ENCODE measurements at places on chromosomes 12 and 14. TPM values are rescaled to one million over a fixed set of nuclear protein-coding genes. Genes with fewer than 3 reads are reported as not detected.
A peak's percentile ranks its signal among the peaks of the same experiment; 100 is the strongest.

GRCh38 chr14:68011406-68012028 is 191.9 kb downstream of the RAD51B start:
- peak; percentile 87 for DNase-seq
- no peaks in the 10 kb centered on the region for H3K27me3 ChIP-seq
- peaks cover 5% of the 10 kb centered on the region for H3K4me1 ChIP-seq
- no peaks in the 10 kb centered on the region for H3K36me3 ChIP-seq
- no peak overlapping the region for H3K27ac ChIP-seq
- H3K4me3 ChIP-seq = no peak overlapping the region

Gene P2RX4
- 13.6 TPM for polyA plus RNA-seq

Gene REP15
- polyA plus RNA-seq = 0.48 TPM

DNA sequence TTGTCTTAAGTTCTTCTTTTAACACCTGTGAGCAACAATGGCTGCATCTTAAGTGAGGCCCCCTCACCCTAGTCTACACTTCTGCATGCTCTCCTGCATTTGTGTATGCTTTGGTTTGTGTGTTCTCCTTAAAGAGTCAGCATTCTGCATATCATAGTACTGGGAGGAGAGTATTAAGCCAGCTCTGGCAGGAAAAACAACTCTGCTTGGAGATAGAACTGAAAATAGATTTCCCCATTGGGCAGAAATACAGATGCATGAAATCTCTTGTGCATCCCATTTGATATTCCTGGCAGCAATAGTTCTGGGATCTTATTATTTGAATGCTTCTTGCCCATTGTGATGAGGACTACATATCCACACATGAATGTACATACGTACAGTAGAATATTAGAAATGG is 70.6 kb upstream of the PRICKLE1 start:
- no peak for DNase-seq
- no peak overlapping the region for H3K4me3 ChIP-seq
- H3K27me3 ChIP-seq = no peaks in the 10 kb centered on the region
- H3K4me1 ChIP-seq = no peaks in the 10 kb centered on the region
- H3K36me3 ChIP-seq = no peaks in the 10 kb centered on the region
- no peak overlapping the region for H3K27ac ChIP-seq

DNA sequence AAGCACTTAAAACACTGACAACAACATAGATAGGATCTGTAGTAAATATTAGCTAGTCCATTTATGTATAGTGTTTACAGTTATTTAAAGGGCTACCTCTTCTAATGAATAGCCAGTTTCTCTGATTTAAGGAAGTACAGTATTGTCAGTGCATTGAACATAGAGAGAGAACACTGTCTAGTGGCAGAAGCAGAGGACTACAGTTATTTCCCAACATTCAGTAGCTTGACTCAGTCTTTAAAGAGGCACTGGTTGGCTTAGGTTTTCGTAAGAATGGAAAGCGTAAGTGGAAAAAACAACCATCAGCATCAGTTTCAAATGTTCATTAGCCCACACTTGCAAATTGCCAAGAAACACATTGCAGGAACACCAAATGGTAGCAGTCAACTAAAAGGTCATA is 125.0 kb upstream of the HMGA2 start:
- no peak overlapping the region for H3K27ac ChIP-seq
- no peaks in the 10 kb centered on the region for H3K27me3 ChIP-seq
- H3K36me3 ChIP-seq = no peaks in the 10 kb centered on the region
- peaks cover 7% of the 10 kb centered on the region for H3K4me1 ChIP-seq

Gene SOCS2
- 13.5 TPM for polyA plus RNA-seq

Gene KRT73
- polyA plus RNA-seq = not detected

DNA sequence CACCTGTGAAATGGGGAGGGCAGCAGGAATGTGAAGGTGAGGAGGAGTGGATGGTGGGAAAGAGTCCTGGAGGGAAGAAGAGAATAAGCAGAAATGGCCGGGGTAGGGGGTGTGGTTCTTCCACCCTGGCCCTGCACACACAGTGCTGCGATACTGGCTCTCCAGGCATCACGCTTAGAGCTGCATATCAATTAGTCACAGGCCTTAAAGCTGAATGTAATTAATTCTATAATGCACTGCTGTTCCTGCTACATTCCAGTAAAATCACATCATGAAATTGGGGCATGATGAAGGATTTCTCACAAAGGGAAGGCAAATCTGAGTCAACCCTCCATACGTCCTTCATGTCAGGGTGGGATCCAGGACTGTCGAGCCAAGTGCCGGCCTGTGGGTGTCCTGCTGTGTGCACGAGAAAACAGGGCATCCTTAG is 566.1 kb downstream of the BCL11B start:
- H3K4me3 ChIP-seq = no peak overlapping the region
- H3K27ac ChIP-seq = no peak overlapping the region
- no peaks in the 10 kb centered on the region for H3K36me3 ChIP-seq
- DNase-seq = no peak
- no peaks in the 10 kb centered on the region for H3K27me3 ChIP-seq
- no peaks in the 10 kb centered on the region for H3K4me1 ChIP-seq

Gene TMEM263
- 47.9 TPM for polyA plus RNA-seq

Gene POU6F1
- polyA plus RNA-seq = 4.3 TPM

Gene KRAS
- 10.7 TPM for polyA plus RNA-seq

Gene OVCH1
- 0.05 TPM for polyA plus RNA-seq

- H3K4me3 ChIP-seq = no peak overlapping the region
- peaks cover 2% of the 10 kb centered on the region for H3K4me1 ChIP-seq
- DNase-seq = no peak
- no peaks in the 10 kb centered on the region for H3K27me3 ChIP-seq
These were observed 9.9 kb downstream of the ATG14 start for GRCh38 chr14:55401751-55402150.

DNA sequence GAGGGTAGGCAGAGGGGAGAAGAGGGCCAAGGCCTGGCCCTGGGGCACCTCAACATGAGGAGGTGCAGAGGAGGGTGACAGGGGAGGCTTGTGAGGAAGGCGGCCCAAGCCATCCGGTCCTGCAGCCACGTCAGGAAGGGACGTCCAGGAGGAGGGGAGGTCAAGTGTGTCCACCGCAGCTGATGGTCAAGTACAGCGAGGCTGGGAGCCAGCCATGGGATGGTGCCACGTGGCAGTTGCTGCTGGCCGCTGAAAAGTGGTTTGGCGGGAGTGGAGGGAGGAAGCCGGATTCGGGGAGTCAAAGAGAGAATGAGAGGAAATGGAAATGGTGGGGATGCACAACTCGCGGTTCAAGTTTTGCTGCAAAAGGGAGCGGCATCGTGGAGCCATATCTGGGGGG is 41.2 kb downstream of the PRIMA1 start:
- H3K36me3 ChIP-seq = no peaks in the 10 kb centered on the region
- H3K27me3 ChIP-seq = no peaks in the 10 kb centered on the region
- H3K27ac ChIP-seq = no peak overlapping the region
- no peaks in the 10 kb centered on the region for H3K4me1 ChIP-seq

Measured in IMR-90 (cell line).